ENCODE measurements at places on chromosomes 6 and 20.

DNA sequence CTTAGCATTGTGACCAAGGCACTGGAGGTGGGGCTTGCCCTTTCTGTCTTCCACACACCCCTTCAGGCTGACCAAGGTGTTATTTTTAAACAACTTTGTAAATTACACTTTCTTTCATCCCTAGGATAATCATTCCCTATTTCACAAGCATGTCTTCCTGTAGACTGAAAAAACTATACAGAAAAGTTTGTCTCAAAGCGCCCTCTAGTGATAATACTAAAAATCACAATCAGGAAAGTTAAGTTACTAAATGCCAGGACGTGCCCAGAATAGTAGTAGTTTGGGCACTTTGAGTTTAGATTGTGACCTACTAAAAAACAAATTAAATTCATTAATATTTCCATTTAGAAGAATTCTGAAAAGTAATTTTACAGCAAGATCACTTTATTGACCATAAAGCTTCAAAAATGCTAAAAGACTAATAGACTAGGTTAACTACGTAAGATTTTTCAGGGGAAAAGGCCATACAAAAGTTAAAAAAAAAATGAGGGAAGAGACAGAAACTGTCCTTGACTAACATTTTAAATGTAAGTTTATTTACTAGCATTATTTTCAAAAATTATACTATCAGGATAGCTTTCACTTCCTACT is 123.3 kb upstream of the DUSP22 start:
- no peak for DNase-seq

DNA sequence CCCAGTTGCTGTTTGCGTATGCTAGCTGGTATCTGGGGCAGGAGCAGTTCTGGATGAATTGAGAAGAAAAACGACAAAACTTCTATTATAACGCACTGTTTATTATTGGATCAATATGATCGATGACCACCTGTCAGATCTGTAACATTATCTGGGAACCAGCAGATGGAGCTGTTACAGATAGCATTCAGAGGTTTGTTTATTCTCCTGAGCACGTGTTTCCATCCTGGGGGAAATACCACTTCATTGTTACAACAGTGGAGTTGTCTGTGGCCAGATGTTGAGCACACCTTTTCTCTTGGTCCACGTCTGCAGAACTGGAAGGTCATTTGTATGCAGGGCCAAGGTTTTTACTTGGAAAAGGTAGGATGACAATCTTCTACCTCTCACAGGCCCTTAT is 16.0 kb upstream of the NKX2-2 start:
- no peak for DNase-seq

DNA sequence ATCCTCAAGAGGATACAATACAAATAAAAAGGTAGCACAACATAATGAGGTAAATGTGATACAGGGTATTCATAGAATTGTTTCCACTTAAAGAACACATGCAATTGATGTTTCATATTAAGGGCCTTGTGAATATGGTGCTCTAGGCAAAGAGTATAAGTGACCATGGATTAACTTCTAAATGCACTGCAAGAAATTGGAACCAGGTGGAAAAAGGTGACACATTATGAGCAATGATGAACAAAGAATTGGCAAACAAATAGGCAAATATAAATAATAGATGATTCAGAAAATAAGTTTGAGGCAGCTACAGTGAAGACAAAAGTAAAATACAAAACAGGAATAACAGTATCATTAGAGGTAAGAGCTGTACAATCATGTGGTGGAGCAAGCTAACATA is 192.0 kb downstream of the GRIK2 start:
- DNase-seq = no peak

DNA sequence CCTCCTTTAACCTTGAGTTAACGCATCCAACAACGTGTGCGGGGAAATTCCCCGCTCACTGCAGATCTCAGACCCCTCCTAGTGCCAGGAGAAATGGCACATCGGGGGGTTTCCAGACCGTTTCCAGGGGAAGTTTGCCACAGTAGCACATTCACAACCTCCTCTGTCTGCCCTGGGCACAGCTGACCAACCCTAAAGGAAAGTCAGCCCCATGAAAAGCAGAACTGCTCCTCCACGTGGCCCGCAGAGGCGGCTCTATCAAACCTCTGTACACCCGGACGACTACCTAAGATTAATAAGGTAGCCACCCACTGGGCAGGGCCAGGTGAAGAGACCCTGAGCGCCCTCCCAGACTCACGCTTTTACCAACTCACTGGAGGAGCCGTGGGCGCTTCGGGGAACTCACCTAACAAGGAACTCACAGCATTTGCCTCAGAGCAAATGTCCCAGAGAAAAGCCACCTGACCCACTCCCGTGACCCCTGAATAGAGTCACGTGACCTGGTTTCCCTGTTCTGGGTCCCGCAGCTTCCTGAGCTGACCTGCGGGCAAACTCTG is 93.1 kb downstream of the PRND start:
- DNase-seq = no peak

DNA sequence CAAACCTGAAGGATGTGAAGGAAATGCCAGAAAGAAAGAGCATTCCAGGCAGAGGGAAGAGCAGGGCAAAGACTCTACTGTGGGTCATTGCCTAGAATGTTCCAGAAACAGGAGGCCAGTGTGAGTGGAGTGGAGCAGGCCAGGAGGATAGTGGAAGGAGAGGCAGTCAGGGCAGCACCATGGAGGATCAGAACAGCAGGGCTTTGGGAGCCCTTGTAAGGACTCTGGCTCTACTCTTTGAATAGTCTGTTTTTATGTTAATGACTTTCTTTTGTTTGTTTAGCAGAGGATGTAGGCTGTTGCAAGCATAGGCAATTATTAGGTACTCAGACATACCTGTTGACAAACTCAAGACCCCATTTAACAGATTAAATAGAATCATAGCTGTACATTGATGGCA is 23.6 kb upstream of the FBXL4 start:
- no peak for DNase-seq

DNA sequence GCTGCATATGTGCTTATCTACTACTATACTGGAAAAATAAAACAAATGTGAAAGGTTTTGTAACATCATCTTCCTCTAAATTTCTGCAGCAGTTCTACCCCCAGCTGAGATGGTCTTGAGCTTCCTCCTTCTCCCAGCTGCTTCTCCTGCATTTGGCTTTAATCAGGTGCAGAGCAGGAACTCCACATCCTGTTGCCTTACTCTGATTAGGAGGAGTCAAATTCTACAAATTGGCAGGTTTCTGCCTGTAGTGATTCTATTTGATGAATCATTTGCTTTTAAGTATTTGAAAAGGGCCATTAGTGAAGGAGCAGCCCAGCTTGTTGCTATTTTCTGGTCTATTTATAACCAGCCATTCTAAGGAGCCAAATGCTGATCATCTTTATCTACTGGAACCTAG is 224.5 kb downstream of the GMDS start:
- DNase-seq = no peak

DNA sequence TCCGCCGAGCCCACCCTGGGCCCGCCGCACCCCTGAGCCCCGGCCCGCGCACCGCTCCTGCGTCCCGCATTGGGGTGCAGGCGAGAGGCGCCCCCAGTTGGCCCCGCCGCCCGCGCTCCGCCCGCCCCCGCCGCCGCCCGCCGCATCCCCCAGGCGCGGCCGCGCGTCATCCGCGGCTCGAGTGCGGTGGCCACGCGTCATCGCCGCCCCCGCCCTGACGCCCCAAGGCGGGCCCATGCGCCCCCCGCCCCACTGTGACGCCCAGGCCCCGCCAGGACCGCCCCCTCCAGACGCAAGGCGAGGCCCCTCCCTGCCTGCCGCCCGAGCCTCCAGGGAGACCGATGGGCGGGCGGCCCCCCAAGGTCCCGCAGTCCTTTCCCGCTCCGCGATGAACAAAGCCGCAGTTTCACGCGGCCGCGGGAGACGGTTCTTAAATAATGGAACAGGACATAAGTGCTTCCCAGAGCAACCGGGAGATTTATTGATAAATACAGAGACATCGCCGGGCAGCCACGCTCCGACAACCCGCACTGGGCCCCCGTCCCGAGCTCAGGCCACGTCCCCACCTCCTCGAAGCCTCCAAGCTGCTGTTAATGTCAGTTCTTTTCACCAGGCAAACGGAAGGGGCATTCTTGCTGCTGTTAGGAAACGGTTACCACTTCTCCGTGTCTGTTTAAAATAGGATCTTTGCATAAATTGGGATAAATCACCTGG is at the start of gene ANKRD60:
ANKRD60 (minus strand) TSS at position 170 of the 714 bp plus-strand sequence; CDS start at position 170, 0 bp downstream.
- DNase-seq = no peak

GRCh38 chr6:159727717-159728445 is 575 bp downstream of the WTAP start:
- DNase-seq = no peak

DNA sequence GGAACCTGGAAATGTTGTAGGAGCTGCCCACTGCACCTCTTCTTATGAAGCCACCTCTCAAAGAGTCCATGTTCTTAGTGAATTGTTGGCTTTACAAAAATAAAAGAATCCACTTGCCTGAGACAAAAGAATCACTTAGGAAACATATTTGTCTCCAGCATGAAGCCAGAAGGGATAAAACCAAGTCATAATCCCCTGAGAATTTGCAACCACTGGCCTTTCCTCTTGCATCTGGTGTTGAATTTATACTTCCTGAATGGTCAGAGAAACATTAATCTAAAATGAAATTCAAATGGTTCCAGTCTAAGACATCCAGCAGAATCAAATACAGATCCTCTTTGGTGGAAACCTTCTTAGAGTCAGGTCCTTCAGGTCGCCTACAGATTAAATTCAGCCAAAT is 192.5 kb upstream of the ECI2 start:
- no peak for DNase-seq

DNA sequence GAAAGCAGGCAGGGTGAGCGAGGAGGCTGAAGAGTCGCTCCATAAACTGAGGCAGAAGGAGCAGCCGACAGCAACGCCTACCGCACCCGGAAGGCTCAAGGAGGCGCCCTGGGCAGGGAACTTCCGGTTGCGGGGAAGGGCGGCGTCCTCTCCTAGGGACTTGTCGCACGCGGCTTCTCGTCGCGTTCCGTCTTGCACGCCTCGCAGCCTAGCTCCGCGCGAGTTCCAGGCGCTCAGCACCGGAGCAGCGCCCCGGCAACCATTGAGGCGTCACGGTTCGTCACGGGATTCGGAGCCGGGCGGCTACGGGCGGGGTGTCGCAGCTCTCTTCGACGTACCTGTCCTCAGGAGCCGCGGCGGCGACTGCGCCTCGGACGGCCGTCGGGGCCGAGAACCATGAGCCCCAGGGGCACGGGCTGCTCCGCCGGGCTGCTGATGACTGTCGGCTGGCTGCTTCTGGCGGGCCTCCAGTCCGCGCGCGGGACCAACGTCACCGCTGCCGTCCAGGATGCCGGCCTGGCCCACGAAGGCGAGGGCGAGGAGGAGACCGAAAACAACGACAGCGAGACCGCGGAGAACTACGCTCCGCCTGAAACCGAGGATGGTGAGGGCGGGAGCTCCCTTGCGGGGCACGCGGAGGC is at the start of gene SPACA1:
SPACA1 (plus strand) TSS at position 332 of the 641 bp plus-strand sequence; CDS start at position 397, 65 bp downstream.
- DNase-seq = no peak

DNA sequence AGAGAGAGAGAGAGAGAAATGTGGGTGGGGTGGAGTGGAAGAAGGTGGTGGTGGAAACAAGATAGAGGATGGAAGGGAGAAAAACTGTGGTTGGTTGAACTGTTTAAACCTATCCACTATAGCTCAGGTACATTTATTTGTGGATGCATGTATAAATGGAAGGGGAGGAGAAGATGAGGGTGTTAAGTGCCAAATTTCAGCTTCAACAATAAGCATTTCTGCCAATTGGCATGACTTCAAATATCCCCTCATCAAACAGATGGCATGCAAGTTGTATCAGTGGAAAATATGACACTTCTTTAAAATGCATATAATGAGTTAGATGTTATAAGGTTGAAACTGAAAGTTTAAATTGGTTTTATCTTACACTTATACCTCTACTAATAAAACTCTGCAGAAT is 216.1 kb downstream of the LMBRD1 start:
- no peak for DNase-seq

GRCh38 chr6:39388606-39389483 is 66.3 kb upstream of the KCNK16 start:
- no peak for DNase-seq

DNA sequence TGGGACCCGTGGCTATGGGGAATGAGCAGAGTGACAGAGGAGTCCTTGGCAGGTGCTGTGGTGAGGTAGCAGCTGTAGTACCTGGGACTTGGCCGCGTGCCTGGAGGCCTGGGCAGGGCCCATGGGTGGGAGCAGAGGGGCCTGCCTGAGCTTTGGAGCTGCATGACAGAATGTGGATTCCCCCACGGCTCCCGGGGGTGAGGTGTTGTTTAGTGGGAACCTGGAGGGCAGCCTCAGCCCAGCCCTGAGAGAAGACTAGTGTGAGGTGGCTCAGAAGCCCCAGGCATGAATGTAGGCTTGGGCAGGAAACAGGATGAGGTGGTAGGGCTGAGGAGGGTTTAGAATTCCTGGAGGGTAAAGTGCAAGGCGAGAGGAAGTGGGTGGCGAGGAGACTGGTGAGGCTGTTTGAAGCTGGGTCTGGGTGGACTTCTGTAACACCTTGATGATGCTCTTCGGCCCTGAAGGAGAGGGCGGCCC is 86.5 kb upstream of the SCP2D1 start:
- DNase-seq = no peak

GRCh38 chr6:36139431-36139830 is 9.1 kb downstream of the MAPK13 start:
- DNase-seq = no peak

GRCh38 chr20:58174708-58175280 is 53.7 kb downstream of the ANKRD60 start:
- DNase-seq = no peak

DNA sequence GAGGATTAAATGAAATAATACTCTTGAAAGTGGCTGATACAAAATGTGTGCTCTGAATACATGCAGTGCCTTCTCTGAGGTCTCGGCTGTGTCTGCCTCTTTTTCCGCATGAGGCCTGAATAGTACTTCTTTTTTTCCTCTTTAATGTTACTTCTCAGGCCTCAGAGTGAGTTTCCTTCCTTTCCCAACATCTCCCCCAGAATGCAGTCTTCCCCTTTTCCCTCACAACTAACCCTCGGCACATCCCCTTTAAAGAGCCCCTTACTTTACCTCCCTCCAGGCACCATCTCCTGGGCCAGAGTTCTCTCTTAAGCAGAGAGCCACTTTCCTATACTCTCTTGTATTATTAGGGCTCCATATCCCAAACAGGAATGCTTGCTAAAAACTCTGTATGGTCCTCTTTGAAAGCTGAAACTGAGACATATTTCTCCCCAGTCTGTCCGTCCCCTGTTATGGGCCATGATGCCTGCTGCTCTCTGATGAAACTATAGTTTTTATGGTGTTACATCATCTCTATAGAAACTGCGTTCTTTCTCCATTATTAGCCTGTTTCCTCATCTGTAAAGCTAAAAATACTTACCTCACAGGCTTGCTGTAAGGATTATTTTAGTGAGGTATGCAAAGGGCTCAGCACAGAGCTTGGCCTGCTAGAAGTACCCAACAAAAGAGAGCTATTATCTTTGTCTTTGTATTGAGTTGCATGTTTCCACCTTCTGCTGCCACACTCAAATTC is 2.3 kb downstream of the PLAGL2 start:
- DNase-seq = no peak

GRCh38 chr6:169950558-169950957 is 199.1 kb downstream of the ERMARD start:
- no peak for DNase-seq

- DNase-seq = no peak
These were observed 28.2 kb upstream of the CEP162 start for GRCh38 chr6:84255641-84256040.

All from caudate nucleus (tissue), 63 donors.